HFF-Myc (cell line): ENCODE measurements at places on chromosomes 7 and 10.

- no peak for DNase-seq
Observed at GRCh38 chr7:112470194-112470593, 10.6 kb upstream of the LSMEM1 start.

- DNase-seq = no peak
Observed at GRCh38 chr10:130108934-130109604, 1.6 kb downstream of the C10orf143 start.

DNA sequence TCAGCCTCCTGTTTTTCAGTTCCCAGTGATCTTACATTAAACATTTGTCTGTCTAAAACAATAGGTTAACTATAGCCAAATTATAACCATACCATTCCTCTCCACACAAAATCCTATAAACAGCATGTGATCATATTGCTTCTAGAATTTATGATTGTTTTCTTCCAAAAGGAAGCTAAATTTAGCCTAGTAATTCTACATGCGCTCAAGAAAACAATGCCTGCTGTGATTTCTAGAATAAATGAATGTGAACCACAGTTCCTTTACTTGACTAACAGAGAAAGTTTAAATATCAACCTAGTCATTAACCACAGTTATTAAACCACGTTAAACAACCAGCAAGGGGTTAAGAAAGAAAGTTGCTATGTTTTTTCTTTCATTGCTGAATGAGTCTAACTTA is 26.4 kb downstream of the MET start:
- no peak for DNase-seq

DNA sequence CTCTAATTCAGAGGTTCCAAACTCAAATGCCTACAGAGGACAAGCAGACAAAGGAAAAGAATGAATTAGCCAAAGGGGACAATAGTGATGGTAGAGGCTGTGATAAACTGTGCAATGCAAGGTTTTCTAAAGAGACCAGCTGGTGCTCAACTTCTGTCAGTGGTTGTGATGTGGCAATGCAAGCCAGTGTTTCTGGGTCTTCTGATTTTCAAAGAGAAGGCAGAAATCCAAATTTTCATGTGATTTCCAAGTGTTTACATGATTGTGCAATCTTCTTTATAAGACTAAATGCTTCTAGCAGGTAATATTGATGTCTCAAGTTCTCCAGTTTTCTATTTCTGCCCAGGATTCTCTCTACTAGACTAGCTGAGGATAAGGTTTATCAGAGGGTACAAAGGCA is 135.9 kb downstream of the PCDH15 start:
- no peak for DNase-seq

DNA sequence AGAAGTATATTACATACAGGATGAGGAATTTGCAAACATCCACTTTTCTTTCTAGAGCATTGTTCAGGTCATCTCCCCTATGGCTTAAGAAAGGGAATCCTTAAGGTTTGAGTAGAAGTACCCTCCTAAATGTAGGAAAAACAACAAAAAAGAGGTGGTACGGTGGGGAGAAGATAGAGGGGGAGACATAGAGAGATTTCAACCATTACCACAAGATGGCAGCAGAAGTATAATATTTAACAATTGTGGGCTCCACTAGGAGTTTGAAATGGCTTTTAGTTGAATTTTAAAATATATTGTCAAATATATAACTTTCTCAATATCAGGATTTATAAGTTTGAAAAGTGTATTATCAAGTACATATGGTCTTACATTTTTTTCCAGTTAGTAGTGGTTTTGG is 72.7 kb upstream of the PRKG1 start:
- no peak for DNase-seq

GRCh38 chr7:119967221-119967620 is 305.8 kb upstream of the KCND2 start:
- no peak for DNase-seq

DNA sequence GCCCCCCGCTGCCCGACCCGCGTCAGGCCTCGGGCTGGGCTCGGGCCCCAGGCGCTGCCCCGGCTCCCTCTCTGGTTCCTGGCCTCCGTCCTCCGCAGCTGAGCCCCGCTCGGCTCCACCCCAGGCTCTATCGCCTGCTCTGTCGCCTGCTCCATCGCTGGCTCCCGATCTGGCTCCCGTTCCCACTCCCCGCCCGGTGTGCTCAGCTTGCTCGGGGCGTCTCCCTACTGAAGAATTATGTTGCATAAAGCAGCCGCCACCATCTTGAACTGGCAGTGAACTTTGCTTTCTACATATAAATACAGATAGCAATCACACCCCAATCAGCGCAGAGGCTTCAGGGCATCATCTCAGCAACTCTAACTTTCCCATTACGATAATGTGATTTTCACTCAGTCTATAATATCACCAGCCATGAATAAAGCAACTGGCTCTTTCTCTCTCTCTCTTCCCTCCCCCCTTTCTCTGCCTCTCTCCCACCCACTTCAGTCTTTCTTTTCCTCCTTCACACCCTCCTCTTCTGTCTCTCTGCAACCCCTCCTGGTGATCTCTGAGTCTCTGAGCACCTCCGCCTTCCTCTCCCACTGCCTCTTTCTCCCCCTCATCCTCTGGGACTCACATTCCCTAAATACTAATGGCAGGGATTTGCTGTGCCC is 43.3 kb upstream of the BTRC start:
- no peak for DNase-seq
